ENCODE measurements at places on chromosomes 11 and 22.

DNA sequence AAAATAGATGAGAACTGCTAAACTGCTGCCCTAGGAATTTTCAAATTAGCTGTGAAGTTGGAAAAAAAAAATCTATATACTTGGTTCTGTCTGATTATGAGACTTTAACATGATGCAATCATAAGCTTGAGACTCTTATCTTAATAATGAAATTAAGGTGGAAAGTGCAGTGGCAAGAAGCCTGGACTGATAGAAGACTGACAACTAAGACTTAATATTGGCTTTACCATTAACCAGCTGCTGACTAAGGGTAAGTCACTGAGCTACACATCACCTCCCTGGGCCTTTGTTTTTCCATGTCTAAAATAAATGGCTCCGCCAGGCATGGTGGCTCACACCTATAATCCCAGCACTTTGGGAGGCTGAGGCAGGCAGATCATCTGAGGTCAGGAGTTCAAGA lies 56.9 kb downstream of the SLC35F2 start:
- no peak for DNase-seq

DNA sequence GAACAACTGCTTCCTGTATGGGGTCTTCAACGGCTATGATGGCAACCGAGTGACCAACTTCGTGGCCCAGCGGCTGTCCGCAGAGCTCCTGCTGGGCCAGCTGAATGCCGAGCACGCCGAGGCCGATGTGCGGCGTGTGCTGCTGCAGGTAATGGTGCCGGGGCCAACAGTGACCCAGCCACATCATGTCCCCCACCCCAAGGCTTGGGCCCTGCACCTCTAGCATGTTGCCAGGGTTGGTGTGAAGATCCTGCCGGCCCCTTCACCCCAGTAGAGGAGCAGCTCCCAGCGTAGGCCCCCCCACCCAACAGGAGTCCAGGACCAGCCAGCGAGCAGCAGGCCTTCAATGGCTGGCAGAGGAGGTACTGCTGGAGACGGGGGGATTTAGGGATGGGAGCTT lies 15.9 kb downstream of the TAB1 start:
- no peak for DNase-seq

GRCh38 chr22:40797427-40797826 lies 21.7 kb downstream of the SLC25A17 start:
- DNase-seq: no peak

- DNase-seq: no peak
Measured at GRCh38 chr11:67429722-67430121, 1.4 kb downstream of the RPS6KB2 start.

DNA sequence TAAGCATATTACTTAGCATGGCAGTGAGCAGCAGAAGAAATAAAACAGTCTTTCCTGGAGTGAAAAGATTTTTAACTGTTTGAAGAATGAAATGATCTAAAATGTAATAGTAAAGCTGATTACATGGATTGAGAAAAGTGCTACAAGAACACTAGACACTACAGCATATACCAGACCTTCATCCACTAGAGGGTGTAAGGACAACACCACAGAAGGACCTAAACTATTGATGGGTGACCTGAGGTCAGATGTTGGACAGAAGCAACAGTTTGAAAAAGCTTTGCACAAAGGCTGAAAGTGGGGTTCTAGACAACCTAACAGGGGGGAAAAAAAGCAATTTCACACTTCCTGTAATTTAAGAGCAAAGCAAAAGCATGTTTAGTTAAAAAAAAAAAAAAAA lies 97.7 kb downstream of the RBFOX2 start:
- no peak for DNase-seq

DNA sequence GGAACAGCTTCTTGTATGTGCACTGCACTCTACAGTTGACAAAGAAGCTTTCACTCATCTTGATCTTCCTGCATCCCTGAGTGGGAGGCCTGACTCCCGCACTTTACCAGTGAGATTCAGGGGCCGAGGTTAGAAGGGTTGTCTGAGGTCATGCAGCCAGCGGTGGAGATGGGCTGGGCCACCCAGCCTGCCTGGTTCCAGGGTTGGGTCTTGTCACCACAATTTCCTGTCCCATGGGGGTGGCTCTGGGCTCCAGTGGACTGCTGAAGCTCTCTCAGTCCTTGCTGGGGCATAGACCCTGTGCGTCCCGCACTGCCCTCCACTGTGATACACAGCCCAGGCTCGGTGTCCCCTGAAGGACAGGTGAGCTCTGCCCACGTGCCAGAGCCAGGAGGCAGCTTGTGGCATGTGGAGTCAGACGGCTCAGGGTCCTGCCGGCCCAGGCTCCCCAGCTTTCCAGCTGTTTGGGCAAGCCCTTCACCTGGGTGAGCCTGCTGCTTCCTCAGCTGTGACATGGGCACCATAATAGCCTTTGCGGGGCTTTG lies 6.9 kb upstream of the MYO7A start:
- DNase-seq: no peak

- no peak for DNase-seq
Measured at GRCh38 chr11:44566952-44567875, 1.8 kb downstream of the CD82 start.

DNA sequence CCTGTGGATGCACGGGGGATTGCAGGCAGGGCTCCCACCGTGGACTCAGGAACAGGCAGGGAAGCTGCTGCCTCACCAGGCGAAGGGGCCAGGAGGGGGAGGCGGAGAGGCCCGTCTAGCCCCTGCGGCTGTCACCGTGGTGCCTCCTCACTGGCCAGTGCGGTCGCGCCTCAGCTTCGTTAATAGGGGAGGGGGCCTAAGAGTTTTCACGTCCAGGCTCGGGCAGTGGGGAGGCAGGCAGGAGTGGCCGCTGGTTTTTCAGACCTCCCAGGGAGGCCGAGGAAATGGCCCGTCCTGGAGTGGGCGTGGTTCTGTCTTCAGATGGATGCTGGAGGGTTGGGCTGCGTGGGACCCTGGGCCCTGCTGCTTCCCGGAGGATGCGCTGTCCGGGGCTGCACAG lies 91.1 kb upstream of the B3GAT1 start:
- no peak for DNase-seq

DNA sequence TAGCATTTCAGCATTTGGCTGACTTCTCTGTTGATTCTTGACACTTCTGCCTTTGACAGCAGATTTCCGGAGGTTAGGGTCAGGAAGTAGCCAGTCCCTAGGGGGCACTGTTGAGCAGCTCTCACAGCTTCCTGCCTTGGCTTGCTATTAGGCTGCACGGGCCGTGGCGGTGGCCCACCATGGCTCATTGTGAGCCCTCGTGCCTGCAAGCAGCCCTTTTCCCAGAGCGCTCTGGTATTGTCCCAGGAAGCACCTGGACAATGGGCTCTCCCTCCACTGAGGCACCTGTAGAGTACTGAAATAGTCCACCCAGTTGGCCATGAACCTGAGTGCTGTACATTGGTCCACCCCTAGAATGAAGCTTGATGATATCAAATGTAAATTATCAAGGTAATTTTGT lies 100.2 kb upstream of the GAL start:
- peak; percentile 32 for DNase-seq

DNA sequence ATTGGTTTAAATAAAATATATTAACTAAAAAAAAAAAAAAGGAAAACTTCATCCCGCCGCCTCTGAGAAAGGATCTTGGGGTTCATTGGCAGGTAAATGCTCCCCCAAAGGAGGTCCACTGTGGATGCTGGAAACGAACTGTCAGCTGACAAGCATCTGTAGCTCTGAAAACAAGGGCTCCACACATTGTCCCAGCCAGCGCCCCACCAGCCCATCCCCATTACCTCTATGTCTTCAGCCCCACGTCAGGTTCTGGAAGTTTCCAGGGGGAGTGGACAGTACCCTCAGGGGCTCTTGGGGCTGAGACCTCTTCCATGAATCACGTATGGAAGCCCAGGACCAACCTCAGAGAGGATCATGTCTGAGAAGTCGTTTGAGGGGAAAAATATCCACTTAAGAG lies 66.4 kb upstream of the WNT7B start:
- DNase-seq: no peak

DNA sequence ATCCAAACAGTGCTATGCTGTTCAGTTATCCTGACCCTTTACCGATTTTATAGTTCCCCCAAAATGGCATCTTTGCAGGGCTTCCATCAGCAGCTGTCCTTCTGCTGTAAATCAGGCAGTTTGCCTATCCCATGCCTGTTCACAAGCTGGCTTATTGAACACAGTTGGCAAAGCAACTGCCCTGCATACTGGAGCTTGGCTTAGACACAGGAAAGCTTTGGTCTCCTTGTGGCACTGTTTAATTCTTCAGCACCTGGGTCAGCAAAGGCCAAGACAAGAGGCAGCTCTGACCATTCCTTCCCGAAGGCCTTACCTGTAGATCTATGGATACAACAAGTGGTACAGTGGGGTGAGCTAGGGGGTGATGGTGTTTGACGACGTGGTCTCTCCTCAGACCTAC lies 32.2 kb downstream of the TSPAN18 start:
- no peak for DNase-seq

- DNase-seq: no peak
Measured at GRCh38 chr22:30605449-30606110, 1.4 kb upstream of the TCN2 start.

DNA sequence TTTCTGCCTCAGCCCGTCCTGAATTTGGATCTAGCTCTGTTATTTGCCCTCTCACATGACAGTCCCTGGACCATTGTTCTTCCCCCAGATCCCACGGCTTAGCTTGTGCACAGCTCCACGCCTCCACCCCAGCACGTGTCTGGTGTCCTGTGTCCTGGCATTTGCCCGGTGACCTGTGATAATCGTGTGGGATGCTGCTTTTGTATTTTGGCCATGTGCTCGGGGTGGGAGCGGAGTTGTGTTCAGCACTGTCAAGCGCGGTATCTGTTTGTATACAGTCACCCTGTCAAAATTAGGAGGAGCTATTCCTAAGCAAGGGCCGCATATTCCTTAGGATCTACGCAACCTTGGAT lies 11.9 kb downstream of the ADAMTS8 start:
- DNase-seq: no peak

GRCh38 chr11:6405052-6405667 lies 13.7 kb downstream of the APBB1 start:
- DNase-seq: no peak

DNA sequence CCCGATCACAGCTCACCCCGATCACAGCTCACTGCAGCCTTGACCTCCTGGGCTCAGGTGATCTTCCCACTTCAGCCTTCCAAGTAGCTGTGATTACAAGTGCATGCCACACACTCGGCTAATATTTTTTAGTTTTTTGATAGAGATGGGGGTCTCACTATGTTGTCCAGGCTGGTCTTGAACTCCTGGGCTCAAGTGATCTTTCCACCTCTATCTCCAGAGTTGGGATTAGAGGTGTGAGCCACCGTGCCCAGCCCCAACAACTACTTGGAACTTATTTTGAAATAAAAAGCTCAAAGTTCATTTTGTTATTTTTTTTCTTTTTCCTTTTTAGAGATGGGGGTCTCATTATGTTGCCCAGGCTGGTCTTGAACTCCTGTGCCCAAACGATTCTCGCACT lies 27.8 kb upstream of the SLC25A1 start:
- no peak for DNase-seq

- no peak for DNase-seq
Measured at GRCh38 chr11:128518493-128519207, 68.7 kb downstream of the ETS1 start.

DNA sequence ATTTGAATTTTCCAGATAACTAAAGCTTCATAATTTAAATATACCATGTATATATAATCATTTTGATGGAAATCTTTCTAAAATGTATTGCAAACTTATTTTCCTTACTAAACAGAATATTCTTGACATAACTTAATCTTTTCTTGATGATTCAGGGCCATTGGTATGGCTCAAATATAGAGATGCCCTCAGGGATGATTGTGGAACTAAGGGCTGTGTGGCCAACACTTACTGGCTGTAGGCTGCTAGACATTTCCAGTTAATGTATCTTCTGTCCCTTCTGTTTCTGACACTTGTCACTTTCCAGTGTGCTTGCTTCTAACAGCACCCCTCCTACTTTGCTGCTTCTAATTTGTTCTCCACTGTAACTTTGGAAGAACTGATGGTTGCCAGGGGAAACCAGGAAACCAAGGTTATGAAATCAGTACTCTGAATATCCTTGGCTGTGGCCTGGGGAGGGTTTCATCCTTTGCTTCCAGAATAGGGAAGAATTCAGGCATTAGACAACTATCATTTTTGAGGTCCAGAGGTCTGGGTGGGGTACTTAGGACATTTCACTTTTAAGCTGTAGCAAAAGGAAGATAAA lies 697.2 kb downstream of the ETS1 start:
- no peak for DNase-seq

- DNase-seq: no peak
Measured at GRCh38 chr11:27353593-27354358, 9.2 kb downstream of the CCDC34 start.

DNA sequence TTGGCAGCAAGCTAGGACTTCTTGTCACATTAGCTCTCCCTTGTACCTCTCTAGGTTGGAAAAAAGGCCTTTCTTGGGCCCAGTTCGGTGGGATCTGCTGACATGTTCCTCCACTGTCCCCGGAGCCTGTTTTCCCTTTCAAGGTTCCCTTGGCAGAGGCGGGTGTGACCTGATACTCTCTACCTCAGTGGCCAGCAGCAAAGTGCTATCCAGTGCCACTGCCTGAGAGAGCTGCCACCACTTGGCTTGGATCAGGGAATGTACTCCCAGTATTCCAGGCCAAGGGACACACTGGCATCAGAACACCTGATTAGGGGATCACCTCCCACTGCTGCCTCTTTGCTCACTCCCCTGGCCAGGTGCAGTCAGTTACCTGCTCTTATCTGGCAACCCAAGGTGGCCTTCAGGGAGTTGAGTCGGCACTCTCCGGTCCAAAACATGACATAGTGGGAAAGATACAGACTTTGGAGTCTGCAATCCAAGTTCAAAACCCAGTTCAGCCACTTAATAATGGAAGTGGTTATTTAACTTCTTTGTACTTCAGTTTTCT lies 17.8 kb upstream of the NAV2 start:
- DNase-seq: no peak

DNA sequence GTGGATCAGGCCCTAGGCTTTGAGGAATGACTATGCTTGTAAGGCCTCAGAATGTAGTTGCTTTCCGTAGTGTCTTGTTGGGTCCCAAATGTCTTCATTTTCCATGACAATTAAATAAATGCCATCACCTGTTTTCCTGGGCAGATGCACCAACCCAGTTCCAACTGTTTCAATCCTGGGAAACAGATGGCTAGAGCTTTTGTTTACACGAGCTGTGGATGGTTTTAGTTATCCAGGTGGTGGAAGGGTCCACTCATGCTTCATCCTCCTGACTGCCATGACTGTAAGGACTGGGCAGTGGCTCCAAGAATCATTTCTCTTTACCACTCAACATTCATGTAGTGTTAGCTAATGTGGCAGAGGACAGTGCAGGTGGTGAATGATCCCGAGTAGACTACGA lies 8.6 kb downstream of the RCN1 start:
- no peak for DNase-seq

- DNase-seq: no peak
Measured at GRCh38 chr11:45501392-45502225, 163.8 kb downstream of the CHST1 start.

Data from stimulated activated CD8-positive, alpha-beta memory T cell treated with anti-CD3 and anti-CD28 coated beads, Interleukin-2, amount 100 ng/mL, for 48 hours (primary cell).